ENCODE measurements at places on chromosomes 5 and 9.

- no peak for DNase-seq
Measured at GRCh38 chr5:95591490-95591901, 28.4 kb upstream of the GPR150 start.

DNA sequence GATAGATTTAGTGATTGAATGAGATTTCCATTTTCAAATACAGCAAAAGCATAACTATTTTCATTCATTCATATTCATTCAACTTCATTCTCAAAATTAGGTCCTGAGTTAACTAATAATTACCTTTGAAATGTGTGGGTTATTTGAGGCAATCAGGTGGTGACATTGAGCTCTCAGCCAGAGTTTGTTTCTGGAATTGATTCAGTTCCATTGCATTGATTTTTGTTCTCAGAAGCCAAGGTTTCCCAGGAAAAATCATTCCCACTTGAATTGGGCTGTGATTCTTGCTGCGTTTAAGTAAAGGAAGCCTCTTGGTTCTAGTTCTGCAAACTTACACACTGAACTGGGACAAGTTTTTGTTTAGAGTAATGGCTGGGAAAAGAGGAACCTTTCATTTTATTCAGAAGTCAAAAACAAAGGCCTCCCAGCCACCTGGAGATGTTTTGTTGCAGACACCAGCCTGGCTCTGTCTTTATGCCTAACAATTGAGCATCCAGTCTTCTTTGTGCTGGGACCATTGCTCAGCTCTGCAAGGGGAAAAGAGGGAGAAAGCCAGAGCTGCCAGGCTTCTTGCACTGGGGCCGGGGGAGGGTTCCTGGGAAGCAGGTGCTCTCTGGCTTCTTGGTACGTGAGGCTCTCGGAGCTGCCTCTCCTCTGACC is 198.6 kb downstream of the TRIO start:
- no peak for DNase-seq

DNA sequence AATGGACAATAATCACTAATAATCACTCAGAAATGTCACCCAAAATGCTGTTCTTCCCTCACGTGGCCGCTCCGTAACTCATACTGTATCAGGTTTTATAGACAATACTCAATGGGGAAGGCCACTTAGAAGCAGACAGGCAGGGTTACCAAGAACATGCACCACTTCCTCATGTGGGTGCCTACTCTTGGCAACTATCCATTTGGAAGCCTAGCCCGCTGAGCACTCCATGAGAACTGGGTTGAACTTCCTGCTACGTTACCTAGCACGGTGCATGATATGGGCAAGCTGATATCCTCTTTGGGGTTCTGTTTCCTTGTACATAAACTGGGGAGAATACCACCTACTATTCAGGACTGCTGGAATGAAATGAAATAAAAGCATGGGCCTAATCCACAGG is 14.3 kb downstream of the DAP start:
- DNase-seq = peak; percentile 55

DNA sequence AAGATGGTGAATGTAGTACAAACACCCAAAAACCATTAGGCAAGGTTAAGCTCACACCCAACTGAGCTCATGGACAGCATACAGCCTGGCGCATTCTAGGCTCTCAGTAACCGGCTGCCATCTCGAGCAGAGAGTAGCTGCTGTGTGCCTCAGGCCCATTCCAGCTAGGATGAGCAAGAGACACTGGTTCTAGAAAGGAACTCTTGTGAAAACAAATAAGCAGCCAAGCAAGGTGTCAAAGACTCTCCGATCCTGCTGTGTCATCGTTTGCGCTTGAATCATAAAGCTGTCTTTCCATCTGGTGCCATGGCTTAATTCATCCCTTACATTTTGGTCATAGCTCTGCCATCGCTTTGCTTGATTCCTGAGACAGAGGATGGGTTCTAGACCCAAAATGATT is 135.4 kb upstream of the MSX2 start:
- DNase-seq = no peak

DNA sequence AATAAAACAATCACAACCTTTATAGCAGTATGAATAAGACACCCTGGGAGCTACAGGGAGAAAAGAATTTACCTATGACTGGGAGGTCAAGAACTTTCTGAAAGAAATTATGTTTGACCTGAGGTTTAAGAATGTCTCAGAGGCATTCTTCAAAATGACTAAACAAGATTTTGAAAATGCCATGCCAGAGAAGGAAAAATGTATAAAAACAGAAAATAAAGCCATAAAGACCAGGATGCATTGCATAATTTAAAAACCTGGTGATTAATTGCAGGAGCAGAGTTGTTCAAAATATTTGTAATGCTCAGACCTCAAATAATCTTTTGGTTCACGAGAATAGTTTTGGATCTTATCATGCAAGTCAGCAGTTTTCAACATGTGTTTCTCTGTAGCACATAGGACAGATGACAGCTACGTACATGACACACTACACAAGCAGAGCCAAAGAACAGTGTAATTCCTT is 954.7 kb upstream of the ARRDC3 start:
- no peak for DNase-seq

- no peak for DNase-seq
Measured at GRCh38 chr9:74403581-74403980, 93.6 kb upstream of the RORB start.

DNA sequence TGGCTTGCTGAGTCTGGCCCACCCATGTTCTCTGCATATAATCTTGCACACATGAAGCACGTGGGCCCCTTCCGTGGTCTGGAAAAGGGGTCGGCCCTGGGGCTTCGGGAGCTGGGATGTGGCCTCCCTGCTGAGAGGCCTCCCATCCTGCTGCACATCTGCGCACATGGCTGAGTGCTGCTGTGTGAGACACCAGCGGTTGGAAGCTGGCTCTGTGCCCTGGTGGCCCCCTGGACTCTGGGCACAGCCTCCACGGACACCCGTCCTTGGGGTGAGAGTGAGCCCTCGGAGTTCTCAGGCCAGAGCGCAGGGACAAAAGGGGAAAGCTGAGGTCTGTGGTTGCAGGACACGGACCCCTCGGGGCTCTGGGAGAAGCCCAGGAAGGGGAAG is 115.8 kb downstream of the RXRA start:
- peak; percentile 31 for DNase-seq

DNA sequence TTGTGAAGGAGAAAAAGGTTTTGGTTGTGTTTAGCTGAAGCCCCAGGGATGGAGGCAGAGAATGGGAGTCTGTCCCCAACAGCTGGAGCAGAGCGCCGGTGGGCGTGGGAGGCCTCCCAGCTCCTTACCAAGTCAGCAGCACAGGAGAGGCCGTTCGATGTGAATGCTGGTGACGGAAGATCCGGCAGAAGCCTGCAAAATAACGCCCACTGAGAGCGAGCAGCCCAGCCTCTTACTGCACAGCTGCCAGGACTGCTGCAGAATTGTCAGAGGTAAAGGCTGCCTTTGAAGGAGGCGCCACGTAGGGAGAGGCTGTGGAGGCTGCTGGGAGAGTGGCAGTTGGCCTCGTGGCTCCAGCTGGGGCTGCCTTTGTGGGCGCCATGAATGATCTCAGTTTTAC is 26.2 kb downstream of the ANGPTL2 start:
- DNase-seq = no peak

DNA sequence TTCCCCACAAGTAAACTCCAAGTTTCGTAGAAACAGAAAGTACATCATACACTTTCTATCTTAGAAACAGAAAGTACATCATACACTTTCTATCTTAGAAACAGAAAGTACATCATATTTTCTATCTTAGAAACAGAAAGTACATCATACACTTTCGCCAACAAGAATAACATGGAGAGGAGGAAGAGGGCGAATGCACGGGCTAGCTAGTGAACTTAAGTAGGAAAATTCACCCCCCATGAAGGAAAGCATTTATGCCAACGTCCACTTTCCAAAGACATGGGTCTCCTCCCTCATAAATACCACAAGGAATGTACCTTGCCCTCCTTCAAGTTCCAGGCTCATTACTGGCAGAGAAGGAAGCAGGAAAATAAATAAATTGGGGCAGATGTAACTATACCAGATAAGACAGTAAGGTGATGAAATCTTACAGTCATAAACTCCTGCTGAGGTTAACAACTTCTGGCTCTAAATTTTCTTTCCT is 64.7 kb downstream of the FRMD3 start:
- no peak for DNase-seq

DNA sequence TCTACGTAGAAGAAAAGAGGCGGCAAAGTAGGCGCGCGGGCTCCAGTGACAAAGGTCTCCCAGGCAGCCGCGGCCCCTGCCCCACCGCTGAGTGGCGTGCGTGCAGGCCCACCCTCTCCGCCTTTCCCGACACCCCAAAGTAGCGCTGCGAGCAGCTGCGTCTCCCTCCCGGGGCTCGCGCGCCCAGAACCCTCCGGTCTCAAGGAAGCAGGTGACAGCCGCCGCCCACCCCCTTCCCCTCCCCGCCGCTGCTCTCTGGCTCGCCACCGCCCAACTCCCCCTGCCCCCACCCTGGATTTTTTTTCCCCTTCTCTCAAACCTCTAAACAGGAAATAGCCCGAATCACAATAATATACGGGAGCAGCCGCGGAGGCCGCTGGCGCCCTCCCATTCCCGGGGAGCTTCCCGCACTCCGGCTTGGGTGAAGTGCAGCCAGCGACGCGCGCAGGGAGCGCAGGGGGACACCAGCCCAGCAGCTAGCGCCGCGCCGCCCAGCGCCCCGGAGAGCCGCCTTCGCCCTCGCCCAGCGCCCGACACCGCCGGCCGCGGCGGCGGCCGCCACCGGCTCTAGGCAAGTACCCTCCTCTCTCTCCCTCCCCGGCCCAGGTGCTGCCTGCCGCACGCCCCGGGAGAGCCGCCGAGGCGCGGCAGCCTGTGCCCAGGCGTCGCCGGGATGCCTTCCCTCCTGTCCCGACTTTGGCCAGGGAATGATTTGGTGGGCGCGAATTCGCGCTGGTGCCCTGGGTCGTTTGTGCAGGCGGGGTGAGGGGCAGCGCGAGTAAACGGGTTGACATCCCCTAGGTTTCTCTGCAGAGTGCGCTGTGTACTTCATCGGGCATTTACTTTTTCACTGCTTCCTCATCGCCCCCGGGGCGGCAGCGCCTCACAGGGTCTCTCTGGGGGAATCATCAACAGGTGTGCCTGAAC is 52.7 kb upstream of the TJP2 start:
- peak; percentile 79 for DNase-seq

GRCh38 chr5:168661593-168662485 is 82.7 kb upstream of the PANK3 start:
- DNase-seq = no peak

GRCh38 chr5:148418511-148418910 is 34.8 kb downstream of the FBXO38 start:
- no peak for DNase-seq

DNA sequence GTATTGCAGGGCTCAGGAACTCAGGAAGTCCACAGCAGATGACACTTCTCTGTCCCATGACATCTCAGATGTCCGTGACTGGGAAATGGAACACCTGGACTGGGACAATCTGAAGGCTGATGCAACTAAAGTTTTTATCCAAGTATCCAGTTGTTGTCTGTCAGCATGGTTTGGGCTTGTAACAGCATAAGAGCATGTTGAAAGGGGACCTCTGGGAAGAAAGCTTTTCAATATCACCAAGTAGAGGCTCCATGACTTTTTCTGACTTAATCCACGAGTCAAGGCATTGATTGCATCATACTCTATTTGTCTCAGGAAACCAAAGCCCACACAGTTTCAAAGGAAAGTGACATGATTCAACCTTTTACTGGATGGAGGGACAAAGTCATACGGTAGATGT is 807.7 kb downstream of the MTRR start:
- no peak for DNase-seq

- DNase-seq = no peak
Measured at GRCh38 chr9:117739206-117739605, 35.0 kb downstream of the TLR4 start.

DNA sequence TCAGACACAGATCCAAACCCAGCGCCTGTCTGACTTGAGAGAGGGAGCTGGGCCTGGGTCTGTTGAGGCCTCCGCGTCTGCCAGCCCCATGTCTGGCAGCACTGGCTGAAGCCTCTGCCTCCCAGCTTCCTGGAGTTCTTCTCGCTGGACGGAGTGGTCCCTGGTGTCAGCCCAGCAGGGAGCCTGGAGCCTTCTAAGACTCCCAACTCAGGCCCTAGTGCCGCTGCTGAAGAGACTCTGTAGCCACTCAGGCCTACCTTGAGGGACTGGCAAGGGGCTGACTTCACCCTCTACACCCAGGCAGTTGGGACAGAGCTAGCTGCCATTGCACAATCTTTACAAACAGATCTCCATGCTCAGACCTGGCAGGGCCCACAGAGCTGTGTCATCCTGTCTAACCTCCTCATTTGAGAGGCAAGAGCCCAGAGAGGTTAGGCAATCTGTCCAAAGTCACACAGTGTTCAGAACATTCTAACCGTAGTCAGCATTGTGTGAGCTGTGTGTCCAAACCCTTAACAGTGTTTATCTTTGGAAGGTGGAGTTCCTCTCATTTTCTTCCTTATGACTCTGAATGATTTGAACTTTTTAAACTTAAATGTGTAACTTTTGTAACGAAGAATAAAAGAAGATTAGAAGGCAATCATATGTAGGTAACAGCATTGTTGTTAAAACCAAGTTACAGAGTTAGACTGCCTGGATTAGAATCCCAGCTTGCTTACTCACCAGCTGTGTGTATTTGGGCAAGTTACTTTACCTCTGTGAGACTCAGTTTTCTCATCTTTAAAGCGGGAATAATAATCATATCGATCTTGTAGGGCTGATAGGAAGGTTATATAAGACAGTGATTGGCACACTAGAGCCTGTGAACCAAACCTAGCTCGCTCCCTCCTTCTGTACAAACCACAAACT is 4.6 kb upstream of the DUSP1 start:
- DNase-seq = peak; percentile 89

GRCh38 chr9:123642291-123643278 is 286.6 kb downstream of the CRB2 start:
- peak; percentile 69 for DNase-seq

- no peak for DNase-seq
Measured at GRCh38 chr5:11251247-11251646, 490.2 kb upstream of the DAP start.

DNA sequence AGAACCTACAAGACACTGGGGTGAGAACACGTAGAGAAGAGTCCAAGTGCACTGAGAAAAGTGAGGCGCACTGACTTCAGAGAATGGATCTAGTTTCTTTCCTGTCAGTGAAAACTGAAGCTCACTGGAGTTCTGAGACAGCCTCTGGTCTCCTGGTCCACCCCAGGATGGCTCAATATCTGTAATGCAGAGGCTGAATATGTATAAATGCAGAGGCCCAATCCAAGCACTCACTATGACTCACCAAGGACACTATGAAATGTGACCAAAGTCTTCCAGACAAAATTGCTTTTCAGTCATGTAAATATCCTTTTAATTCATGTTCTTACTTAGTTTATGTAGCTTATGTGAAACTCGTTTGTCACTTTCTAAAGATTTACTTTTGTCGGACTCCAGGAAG is 53.8 kb downstream of the NFIB start:
- DNase-seq = no peak

GRCh38 chr9:37752642-37753488 is 740 bp upstream of the TRMT10B start:
- DNase-seq = no peak

DNA sequence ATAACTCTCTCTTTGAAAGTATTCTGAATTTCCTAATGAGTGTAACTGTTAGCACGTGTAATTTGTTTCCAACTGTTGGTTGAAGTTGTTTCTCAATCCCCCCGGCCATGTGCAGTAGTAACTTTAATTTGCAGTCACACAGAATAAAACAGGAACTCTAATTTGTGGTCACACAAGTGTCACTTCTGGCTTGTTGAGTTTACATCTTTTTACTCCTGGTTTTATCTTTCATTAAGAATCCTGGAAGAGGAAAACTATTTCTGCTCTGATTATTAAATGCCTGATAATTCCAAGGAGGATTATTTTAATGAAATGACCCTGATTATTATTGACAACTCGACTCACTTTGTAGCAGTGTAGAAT is 1.2 kb downstream of the SCAMP1 start:
- DNase-seq = no peak

GRCh38 chr5:61746831-61747575 is 414.9 kb downstream of the ZSWIM6 start:
- DNase-seq = no peak

GRCh38 chr5:170186156-170186555 is 46.6 kb upstream of the C5orf58 start:
- no peak for DNase-seq

Data from left colon (tissue), 2 donors.